ENCODE measurements at places on chromosomes 6 and 20. TPM values are rescaled to one million over a fixed set of nuclear protein-coding genes. Genes with fewer than 3 reads are reported as not detected.

DNA sequence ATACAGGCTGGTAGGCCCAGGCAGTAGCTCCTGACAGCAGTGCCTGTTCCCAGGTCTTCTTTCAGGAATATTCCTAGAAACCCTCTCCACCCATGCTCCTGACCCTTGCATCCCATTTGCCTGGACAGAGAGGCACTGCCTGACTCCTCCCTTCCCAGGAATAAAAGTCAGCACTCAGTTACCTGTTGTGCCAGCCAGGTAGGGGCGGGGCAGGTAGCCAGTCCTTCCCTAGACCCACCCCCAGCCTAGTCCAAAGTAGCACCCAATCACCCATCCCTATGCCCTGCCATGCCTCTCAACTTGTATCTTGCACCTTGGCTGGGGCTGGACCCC lies 129.9 kb downstream of the MRPL14 start:
- no peak for DNase-seq

- DNase-seq = no peak
Measured at GRCh38 chr6:149445573-149445972, 39.2 kb downstream of the ZC3H12D start.

- no peak for DNase-seq
Measured at GRCh38 chr6:74366634-74367033, 670.6 kb downstream of the CD109 start.

- peak; percentile 51 for DNase-seq
Measured at GRCh38 chr6:18432180-18432579, 45.0 kb downstream of the RNF144B start.

DNA sequence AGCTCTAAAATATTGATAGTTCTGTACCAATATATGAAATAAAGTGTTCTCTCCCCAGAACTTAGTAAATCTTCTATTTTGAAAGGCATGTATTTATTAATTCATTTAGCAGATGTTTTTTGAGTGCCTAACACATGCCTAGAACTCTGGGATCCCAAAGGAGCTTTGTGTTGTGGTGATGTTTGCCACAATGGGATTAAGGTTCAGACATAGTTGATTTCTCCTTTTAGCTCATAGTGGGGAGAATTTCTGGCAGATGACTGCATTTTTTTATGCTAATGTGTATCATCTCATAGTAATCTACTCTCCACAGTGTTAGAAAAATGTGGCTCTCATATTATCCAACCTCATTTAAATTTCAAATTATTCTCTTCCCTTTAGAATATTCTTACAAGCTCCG lies 21.7 kb downstream of the MYB start:
- DNase-seq = no peak

DNA sequence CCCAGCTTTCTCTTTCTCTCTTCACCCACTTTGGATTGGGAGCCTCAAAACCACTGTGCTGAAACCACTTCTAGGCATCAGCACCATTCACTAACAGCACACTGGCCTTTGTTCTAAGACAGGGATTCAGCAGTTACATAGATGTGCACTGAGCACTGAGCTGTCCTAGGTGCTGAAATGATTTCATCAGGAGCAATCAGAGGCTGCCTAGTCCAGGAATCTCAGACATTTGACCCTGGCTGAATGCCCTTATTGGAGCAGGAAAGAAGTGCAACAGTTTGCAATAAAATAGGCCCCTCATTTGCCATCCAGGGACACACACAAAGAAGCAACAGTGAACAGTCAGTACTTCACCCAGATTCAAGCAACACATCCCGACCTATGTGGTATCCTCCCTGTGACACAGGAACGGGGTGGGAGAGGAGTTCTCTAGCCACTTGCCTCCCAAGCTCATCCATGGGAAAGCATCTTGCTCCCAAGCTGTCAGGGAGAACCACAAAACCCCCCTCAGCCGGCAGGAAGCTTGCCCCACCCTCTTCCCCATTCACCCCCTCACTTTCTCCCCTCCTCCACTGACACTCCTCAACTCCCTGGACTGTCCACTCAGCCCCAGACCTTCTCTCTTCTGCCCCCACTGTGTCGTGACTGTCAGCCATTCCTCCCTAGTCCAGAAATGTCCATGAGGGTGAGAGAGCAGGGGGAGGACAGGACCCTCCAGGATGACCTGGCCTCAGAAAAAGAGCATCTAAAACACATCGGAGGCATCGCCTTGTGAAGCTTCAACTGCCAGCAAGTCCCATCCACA lies 304.4 kb downstream of the PREX1 start:
- DNase-seq = peak; percentile 53

GRCh38 chr20:44526129-44526528 lies 4.3 kb upstream of the SERINC3 start:
- peak; percentile 33 for DNase-seq

DNA sequence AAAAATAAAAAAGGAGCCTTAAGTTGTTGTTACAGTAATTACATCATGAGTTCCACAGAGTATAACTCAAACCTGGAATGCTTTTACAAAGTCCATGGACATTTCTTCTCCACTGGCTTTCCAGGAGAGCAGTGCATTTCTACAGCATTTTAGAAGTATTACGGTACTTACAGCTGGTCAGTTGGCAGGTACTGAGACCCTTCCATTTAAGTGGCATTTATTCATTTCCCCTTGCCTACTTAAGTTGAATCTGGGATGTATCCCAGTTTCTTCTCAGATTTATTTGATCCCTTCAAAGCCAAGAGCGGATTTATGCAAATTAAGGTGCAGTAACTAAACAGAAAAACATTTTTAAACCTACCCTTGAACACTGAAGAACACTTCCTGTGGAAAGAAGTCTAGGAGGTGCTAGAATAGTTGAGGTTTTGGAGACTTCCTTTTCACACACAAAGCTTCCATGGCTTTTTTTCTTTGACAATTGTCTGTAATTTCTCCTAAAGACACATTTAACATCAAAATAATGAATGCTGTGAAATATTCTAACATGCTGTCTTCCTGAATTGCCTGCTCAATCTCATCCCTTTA lies 3.4 kb downstream of the PRDM13 start:
- no peak for DNase-seq

GRCh38 chr6:43275801-43276576 lies 22.1 kb upstream of the SLC22A7 start:
- no peak for DNase-seq

- DNase-seq = no peak
Measured at GRCh38 chr6:122122202-122122601, 277.2 kb upstream of the HSF2 start.

DNA sequence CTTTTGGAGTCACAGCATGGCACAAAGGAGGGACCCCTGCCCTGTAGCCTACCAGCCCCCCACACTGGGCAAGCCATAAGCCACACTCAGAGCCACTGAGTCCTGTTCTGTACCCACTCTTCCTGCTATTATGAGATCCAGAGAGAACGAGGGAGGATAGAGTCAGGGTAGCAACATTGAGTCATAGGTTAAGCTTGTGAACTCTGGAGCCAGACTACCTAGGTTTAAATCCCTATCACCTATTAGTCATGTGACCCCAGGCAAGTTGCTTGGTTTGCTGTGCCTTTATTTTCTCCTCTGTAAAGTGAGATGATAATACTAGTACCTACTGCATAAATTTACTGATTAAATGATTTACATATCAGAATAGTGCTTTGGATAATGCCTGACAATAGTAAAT lies 540 bp downstream of the CNBD2 start:
- DNase-seq = no peak

- DNase-seq = no peak
Measured at GRCh38 chr20:1232286-1233111, 6.7 kb downstream of the RAD21L1 start.

DNA sequence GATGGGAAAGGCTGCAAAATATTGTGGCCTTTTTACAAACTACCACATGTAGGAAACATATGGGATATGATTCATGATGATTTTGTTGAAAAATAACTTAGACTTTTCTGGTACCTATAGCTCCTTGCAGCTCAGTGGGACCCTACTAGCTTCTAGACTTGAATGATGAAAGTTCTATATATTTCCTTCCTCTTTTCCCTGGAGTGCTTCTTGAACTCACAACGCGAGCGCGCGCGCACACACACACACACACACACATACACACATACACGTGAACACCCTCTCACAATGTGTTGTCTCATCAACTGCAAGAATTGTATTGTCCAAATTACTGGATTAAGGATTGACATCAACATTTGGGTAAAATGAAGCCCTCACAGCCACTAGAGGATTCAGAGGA lies 61.9 kb downstream of the TOX2 start:
- DNase-seq = no peak

DNA sequence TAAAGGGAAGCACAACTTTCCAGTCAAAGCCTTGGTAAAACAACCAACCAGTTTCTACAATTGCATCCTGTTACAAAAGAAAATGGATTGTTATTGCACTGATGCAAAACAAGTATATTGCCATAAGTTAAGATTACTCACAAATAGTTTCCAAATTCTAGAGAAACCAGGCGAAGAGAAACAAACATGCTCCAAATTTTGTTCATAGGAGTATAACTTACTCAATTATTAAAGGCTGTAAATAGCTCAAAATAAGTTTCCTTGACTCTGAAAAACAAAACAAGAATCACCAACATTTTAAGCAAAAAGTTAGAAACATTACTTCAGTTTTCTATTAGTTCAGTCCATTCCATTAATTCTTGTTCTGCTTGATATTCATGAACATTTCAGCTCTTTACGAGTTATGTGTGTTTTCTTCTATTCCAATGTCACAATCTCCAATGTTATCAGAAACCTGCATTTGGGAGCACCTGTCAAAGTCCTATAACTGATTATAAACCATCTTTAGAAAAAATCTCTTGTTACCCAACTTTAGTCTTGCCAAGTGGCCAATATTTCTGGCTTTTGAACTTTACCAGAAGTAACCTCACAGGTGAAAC lies 137.9 kb upstream of the THBS2 start:
- no peak for DNase-seq

SIRPB2 gene
- total RNA-seq = 4.5 TPM

SEMG1 gene
- not detected for total RNA-seq

HLA-DRA gene
- total RNA-seq = not detected

APOM gene
- total RNA-seq = 2.9 TPM

HCRTR2 gene
- total RNA-seq = not detected

WFDC10B gene
- not detected for total RNA-seq

TRIM10 gene
- not detected for total RNA-seq

MAS1 gene
- total RNA-seq = not detected
